SW480 (cell line): ENCODE measurements at places on chromosomes 5 and 9.

GRCh38 chr9:110997847-110998246, 40.4 kb downstream of the LPAR1 start:
- no peak for DNase-seq

GRCh38 chr9:33306037-33306436, 15.7 kb downstream of the NFX1 start:
- DNase-seq, result no peak

DNA sequence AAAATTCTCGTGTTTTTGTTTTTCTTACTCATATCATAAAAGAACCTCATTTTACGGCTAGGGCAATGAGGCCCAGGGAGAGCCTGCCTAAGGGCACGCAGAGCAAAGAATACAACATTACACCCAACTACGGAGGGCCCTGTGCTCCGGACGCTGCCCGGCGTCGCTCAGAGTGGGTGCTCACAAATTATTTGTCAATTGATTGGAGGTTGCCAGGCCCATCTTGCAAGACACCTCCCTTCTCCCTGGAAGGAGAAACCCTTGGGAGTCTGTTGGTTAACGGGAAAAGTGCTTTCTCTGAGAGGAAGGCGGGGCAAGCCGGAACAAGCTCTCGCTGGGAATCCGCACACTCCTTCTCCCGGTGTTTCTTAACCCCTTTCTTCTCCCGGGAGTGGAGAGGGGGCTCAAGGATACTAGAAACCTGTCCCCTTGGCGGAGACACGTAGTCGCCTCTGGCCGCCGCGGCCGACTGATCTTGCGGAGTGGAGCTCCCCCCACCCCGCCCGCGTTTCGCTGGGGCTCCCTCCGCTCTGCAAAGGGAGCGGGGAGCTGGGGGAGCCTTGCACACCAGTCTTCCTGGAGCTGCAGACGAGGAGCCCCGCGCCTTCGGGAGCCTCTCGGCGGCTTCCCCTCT, 599.3 kb upstream of the SGCD start:
- DNase-seq, result no peak

DNA sequence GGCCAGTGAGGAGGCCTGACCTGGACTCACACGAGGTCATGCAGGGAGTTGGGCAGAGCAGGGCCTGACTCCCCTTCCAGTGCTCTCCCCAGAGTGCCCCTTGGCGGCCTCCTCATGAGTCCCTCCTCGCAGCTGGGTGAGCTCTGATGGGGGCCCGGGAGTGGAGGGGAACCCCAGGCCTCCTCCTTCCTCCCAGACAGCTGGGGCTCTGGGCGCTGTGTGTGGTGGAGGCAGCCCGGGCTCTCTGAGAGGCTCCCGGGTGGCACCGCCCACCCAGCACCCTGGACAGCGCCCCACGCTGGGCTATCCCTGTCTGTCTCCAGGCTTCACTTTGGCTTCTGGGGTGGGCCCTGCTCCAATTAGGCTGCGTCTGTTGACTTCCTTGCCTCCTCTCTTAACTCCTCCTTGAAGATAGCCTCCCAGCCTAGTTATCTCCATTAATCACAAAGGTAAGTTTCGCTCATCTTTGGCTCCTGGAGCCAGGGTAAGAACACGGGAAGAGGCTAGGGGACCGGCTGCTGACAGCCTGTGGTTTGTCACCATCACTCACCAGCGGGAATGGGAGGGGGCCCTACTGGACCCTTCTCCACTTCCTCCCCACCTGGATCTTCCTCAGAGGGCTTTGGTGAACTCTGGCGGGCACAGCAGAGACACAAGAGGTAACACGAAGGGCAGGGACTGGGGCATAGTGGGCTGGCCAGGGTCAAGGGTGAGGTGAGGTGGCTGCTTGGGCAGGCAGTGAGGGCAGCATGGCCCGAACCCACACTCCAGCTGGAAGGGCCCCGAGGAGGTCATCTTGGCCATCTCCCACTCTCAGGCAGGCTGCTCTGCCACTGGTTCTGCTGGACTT, 13.1 kb downstream of the PSD2 start:
- no peak for DNase-seq
